ENCODE measurements at places on chromosomes 1 and 21.

- DNase-seq = no peak
These were observed 138.6 kb downstream of the PEX14 start for GRCh38 chr1:10613340-10613739.

DNA sequence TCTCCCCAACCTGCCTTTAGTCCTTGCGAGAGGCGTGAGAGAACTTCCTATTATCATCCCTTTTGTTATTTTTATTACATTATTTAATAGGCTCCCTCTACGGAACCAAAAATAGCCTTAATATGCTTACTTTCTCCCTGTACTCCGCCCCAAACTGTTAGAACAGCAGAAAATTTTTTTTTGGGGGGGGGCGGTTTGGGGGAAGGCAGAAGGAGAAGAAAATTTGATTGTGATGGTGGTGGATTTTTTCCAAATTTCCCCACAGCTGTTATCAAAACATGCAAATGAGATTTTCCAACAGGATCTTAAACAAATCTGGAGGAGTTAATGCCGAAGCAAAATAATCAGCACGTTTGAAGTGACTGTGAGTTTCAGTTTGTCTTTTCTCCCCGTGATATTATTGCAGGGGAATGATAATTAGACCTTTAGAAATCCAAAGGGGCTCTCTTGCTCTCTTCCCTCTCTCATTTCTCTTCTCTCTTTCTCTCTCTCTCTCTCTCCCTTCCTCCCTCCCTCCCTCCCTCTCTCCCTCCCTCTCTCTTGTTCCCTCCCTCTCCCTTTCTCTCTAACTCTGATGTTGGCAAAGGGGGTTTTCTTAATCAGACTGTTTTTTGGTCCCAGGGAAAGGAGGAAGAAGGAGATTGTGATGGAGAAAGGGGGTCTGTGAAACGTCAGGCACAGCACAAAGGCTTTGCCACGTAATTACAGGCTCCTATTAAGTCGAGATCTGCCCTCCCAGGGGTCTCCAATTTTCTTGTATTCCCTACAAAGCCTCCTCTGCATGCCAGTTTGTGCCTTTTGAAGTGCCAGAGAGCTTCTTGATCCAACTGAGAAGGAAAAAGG, 1.1 kb upstream of the PRRX1 start:
- DNase-seq = no peak

DNA sequence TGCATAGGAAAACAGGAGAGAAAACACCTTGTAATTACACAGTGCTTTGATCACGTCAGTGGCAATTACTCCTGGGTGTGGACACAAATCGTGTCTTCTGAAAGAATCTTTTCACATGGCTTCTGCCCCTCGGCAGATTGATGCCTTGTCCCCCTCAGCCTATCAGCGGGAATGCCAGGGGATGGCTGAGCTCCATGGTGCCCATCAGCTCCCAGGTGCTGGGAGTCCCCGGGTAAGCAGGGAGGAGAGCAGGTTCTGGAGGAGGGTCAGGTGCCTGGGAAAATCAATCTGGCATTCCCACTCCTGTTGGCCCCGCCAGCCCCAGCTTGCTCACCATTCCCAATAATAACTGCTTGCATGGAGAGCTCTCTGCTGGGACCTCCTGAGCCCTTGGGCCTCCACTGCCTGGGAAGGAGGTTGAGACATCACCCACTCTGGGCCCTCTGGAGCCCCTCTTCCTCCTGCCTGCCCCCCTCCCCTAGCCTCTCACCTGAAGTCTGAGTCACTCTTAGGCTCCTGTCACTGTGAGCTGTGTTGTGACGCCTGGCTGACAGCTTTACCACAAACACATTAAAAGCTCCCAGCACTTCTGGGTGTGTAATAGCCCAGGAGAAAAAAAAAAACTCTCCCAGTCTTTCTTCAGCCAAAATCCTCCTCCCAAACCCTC, 4.9 kb downstream of the CAMK2N1 start:
- no peak for DNase-seq

DNA sequence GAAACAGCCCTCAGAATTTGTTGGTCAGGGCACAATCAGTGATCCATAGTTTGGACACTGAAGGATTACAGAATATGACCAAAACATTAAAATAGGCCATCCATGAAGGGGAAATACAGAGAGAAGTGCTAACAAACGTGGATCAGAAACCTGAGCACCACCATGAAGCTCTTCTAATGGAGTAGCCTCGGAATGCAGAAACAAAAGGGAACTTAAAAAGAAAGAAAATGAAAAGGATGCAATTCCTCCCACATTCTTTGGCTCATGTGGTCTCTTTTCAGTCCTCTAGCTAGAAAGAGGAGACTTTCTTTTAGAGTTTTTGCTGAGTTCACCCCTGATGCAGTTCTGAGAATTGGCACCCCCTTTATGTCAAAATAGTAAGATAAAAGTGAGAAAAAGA, 989.8 kb upstream of the B3GALT2 start:
- DNase-seq = no peak

DNA sequence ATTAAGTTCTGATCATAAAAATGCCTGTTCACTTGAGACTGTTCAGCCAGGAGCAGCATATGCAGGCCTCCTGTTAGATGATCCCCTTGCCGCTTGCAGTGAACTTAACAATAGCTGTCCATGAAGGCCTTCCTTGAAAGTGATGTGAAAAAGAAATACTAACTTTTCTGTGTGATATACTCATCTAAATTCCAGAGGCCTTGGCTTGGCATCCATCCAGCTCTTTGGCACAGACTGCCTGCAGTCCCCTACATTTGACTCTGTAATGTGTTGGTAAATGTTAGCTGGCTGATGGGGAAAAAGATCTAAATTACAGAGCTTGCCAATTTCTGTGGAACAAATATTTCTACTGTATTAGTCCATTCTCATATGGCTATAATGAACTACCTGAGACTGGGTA, 73.7 kb downstream of the KCNK2 start:
- no peak for DNase-seq

- DNase-seq = no peak
These were observed 9.4 kb downstream of the NPHP4 start for GRCh38 chr1:5982868-5983267.

DNA sequence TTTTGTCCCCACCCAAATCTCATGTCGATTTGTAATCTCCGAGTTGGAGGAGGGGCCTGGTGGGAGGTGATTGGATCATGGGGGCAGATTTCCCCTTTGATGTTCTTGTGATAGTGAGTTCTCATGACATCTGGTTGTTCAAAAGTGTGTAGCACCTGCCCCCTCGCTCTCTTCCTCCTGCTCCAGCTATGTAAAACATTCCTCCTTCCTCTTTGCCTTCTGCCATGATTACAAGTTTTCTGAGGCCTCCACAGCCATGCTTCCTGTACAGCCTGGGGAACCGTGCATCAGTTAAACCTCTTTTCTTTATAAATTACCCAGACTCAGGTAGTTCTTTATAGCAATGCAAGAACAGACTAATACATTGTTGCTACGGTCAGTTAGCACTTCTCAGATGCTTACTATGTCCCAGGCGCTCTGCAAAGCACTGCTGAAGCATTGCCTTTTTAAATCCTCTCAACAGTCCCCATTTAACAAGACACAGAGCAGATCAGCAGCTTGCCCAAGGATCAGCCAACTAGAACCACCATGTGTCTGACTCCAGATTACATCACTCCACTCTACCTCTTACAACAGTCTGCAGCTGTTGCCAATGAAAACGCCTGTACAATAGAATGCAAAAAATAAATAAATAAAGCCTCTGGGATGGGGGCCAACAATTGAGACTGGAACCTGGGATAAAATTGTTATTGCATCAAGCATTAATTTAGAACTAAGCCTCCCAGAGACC, 52.4 kb upstream of the USP1 start:
- DNase-seq = no peak

DNA sequence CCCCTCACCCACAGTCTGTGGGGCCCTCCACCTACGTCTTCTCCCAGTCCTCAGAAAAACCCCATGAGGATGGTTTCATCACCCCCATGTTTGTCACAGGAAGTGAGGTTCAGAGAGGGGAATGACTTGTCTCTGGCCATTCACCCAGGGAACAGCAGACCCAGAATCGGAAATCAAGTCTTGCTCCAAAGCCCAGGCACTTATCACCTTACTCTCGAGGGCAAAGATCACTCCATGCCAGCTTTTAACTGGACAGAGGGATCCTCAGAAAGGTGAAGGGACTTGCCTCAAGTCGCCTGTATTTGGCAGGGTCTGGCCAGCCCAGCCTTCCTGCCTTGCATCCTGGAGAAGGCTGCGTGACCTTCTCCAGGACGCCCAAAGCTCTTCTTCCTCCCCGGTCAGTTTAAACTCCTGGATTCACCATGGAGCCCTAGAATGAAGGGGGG, 57.9 kb upstream of the SSBP3 start:
- DNase-seq = no peak

GRCh38 chr1:167774710-167775109, 52.9 kb downstream of the MPZL1 start:
- DNase-seq = no peak

GRCh38 chr1:20107796-20108195, 11.5 kb downstream of the PLA2G2D start:
- DNase-seq = no peak

GRCh38 chr1:223161321-223161720, 18.3 kb upstream of the TLR5 start:
- DNase-seq = no peak

DNA sequence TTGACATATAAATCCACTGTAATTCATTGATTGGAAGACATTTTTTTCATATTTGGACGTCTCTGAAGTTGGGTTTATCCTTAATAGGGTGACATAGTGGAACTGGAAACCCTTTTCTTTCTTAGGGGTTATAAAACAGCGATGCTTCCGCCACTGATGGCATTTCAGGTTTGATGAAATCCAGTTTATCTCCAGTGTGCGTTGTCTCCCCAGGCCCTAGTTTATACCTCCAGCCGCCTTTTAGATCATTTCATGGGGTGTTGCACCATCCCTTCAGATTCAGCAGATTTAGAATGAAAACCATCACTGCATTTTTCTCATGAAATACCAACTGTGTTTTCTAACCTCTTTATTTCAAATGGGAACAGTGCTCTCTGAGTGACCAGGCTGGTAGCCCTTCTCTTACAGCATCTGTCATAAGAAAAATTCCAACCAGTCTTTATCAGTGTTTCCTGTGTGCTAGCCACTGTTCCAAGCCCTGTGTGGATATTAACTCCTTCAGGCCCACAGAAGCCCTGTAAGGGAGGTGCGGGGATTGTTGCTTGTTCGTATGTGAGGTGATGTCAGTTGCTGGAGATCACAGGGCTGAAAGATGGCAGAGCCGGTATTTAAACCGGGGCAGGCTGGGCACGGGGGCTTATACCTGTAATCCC, 19.0 kb downstream of the H6PD start:
- no peak for DNase-seq

- DNase-seq = no peak
These were observed 750.9 kb downstream of the BRINP3 start for GRCh38 chr1:189726806-189727205.

DNA sequence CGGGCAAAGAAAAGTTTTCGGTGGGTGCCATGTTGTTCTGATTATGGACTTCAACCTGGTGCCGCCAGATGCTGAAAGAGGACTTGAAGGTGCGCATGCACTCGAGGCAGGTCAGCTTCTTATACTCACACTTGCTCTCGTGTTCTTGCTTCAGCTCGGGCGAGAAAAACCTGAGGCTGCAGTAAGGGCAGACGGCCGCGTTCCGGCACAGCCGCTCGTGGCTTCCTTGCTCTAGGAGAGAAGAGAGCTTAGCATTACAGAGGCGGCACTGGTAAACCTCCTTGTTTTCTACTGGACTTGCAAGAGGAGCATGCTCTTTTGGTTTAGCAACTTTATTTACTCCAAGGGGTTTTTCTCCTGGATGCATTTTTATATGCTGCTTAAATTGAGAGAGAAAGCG, 18.5 kb downstream of the ZBTB21 start:
- DNase-seq = no peak

DNA sequence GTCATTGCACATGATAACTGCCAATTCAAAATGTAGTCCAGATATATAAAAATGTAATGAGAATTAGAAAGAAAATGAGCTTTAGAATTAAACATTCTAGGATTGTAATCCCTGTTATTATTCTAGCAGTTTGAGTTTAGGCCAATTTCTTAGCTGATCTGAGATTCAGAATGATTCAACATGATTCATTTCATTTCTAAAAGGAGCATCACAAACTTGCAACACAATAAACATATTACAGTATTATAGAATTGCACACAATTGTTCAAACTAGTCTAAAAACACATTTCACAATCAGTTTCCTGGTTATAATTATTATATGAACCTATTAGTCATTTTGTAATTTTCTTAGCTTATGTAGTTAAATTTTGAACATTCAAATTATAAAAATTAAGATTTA, 43.3 kb upstream of the TSHB start:
- no peak for DNase-seq

- DNase-seq = no peak
These were observed 101.7 kb upstream of the PRMT6 start for GRCh38 chr1:106954661-106955229.

GRCh38 chr21:29304597-29304996, 5.9 kb downstream of the BACH1 start:
- no peak for DNase-seq

- DNase-seq = no peak
These were observed 129.4 kb downstream of the MRPS6 start for GRCh38 chr21:34202553-34203372.

GRCh38 chr1:169214598-169214997, 108.1 kb downstream of the ATP1B1 start:
- no peak for DNase-seq

DNA sequence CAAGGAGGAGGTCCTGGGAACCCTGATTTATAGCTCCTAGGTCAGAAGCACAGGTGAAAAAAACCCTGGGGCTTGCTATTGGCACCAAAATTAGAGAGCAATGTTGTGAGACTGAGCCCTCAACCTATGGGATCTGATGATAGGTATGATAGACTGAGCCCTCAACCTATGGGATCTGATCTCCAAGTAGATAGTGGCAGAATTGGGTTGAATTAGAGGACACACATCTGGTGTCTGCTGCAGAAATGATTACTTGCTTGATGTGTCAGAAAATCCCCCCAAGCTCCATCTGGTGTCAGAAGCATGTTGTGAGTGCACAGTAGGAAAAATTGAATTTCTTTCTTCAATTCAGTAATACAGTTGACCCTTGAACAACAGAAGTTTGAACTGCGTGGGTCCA, 62.4 kb downstream of the MAP3K21 start:
- DNase-seq = no peak

DNA sequence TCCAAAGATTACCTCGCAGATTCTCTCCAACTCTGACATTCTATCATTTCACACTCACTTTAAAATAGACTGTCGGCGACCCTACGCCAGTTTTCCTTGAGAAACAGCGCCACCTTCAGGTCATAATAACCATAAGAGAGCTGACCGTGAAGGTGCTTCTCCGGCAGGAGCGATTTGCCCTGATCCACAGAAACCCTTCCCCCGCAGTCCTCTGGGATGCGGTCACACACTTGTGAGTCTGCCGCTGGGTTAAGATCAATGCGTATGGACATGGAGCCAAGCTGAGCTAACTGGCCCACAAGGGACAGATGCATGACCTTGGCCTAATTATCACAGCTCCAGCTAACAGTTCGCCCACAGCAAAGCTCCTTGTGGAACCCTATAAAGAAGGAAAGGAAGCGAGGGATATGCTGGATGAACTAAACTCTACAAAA, 32.8 kb upstream of the IFNAR2 start:
- no peak for DNase-seq

- no peak for DNase-seq
These were observed 64.2 kb downstream of the ETS2 start for GRCh38 chr21:38869946-38870345.

- no peak for DNase-seq
These were observed 15.3 kb downstream of the GABPA start for GRCh38 chr21:25750085-25750484.
